ENCODE measurements at places on chromosomes 12 and 14.

DNA sequence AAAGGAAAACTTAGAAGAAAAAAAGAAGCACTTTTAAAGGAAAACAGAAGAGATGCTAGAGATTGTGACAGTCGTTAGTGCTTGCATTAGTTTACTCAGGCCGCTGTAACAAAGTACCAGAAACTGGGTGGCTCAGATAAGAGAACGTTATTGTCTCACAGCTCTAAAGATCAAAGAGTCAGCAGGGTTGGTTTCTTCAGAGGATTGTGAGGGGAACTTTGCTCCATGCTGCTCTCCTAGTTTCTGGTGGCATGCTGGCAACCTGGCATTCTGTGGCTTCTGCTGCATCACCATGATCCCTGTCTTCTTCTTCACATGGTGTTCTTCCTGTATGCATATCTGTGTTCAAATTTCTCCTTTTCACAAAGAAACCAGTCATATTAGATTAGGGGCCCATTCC is 119.4 kb upstream of the PLEKHA5 start:
- no peak for DNase-seq

DNA sequence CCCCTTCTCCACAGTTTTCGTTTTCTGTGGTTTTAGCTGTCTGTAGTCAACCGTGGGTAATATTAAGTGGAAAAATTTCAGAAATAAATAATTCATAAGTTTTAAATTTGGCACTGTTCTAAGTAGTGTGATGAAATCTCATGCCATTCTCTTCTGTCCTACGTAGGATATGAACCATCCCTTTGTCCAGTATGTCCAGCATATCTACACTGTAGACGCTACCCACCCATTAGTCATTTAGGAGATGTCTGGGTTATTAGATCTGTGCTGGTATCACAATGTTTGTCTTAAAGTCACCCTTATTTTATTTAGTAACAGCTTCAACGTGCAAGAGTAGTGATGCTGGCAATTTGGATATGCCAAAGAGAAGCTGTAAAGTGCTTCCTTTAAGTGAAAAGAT is 44.7 kb downstream of the ATF7IP start:
- no peak for DNase-seq

GRCh38 chr12:58358369-58358768 is 417.0 kb downstream of the ATP23 start:
- DNase-seq: no peak

GRCh38 chr12:14261096-14261495 is 104.4 kb upstream of the ATF7IP start:
- DNase-seq: no peak

DNA sequence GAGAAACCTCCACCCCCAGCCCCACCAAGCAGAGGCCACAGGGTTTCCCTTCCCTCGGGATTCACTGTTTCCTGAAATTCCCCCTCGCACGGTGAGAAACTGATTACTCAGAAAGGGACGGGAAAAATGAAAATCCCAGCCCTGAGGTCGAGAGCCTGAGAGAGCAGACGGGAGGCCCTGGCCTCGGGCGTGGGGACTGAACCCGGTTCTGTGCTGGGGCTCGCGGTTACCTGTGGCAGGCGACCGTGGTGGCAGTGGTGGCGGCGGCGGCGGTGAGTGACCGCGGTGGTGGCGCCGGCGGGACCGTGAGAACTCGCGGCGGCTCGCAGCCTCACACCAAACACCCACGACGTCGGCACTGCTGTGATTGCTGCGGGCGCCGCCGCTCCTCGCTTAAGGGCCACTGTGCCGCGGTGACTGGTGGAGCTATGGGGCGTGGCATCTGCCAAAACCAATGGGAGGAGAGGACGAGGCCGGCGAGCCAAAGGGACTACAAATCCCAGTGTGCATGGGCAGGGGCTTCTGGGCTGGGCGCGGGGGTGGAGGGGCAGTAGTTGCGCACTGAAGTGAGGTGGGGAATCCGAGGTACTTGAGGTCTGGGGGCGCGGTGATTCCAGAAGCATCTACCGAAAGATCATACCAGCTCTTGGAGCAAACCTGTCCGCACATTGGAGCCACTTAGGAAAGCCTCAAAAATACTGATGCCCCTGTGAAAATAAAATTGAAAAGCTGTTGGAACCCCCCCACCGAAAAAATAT is at the start of gene LGMN:
Gene LGMN, minus strand, starts transcription at position 369 of the 758 bp plus-strand sequence. CDS start 15,841 bp downstream, outside the sequence.
- DNase-seq: peak; percentile 98

DNA sequence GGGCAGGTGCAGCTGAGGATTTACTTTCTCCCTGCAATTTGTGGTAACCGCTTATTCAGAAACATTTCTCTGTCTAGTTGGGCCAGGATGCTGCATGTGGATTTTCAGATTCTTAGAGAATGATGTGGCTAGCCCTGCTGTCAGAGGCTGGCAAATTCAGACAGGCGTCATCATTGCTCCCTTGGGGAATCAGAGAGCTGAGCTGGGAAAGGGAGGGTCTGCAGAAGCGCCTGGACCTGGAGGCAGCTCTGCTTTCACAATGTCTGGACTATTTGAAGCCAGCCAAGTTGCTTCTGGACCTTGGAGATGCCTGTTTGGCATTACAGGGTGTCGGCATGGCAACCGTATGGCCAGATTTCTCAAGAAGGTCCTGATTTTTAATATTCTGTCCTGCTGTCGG is 3.4 kb downstream of the GALNT16 start:
- no peak for DNase-seq

- no peak for DNase-seq
Measured at GRCh38 chr14:23286902-23287479, 1.1 kb upstream of the HOMEZ start.
